ENCODE measurements at places on chromosomes 4 and X.
A peak's percentile ranks its signal among the peaks of the same experiment; 100 is the strongest.

- no peak for DNase-seq
Observed at GRCh38 chrX:133670383-133670782, 255.1 kb upstream of the GPC4 start.

DNA sequence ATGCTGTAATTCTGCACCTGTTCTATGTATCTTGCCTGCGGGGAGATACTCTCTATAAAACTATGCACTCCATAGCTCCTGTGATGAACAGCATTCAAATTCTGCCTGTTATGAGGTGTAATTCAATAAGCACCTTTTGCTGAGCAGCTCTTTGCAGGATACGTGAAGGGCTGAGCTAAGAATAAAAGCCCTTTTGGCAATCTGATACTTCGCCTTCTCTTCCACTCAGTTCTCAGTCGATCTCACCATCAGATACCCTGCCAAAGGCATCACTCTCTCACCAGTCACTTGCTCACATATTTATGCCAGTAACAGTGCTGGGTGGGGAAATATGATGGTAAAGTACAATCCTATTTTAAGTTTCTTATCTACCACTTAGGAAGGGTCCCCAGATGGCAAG, 67.2 kb downstream of the RPS3A start:
- no peak for DNase-seq

DNA sequence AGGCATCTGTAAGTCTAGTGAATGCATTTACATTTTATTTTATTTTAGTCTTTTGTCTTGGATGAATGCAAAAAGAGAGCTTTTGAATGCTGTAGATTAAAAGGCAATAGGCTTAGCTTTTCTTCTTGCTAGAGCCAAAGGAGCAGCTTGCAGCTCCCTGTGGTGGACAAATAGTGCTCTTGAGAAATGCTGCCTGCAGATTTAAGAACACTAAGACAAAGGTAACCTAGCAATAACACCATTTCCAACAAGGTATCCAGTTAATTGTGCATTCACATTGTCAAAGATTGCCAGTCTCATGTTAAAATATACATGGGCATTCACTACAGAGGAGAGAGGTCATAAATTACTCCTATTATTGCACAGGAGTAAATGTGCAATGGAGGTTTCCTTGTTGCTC, 859.2 kb upstream of the PRKX start:
- DNase-seq: no peak

DNA sequence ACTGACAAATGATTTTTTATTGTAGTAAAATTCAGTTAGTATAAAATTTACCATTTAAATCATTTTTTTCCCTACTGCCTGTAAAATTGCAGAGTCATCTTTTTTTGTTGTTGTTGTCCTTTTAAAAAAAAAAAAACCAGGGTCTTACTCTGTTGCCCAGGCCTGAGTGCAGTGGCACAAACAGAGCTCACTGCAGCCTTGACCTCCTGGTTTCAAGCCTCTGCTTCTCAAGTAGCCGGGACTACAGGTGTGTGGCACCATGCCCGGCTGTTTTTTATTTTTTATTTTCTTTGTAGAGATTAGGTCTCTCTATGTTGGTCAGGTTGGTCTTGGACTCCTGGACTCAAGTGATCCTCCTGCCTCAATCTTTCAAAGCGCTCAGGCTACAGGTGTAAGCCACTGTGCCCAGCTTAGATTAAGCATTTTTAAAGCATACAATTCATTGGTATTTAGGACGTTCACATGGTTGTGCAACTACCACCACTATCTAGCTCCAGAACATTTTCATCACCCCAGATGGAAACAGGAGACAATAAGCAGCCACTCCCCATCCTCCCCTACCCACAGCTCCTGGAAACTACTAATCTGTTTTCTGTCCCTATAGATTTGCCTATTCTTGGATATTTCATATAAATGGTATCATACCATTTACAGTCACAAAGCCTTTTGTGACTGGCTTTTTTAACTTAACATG, 59.7 kb upstream of the PGRMC2 start:
- DNase-seq: no peak

GRCh38 chr4:147548256-147548655, 67.4 kb downstream of the EDNRA start:
- no peak for DNase-seq

- DNase-seq: no peak
Observed at GRCh38 chr4:13493793-13494192, 9.7 kb upstream of the RAB28 start.

GRCh38 chr4:25100710-25101109, 59.5 kb downstream of the SEPSECS start:
- DNase-seq: no peak

GRCh38 chrX:42176789-42177188, 253.4 kb upstream of the CASK start:
- DNase-seq: no peak

DNA sequence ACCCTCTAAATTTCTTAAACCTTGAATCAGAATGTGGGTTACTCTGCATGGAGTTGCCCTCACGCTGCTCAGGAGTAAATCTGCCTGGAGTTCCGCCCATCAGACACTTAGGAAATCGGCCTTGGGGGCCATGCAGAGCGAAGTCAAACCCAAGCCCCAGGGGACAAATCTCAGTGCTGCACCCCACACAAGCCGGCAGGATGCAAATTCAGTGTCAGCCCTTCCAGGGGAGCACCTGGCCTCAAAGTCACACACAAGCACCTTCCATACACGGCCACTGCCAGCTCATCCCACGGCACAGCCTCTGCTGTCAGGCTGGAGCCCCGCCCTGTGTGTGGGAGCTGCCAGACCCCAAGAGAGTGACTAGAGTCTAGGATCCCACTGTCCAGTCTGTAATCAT, 27.4 kb downstream of the RNF212 start:
- no peak for DNase-seq

DNA sequence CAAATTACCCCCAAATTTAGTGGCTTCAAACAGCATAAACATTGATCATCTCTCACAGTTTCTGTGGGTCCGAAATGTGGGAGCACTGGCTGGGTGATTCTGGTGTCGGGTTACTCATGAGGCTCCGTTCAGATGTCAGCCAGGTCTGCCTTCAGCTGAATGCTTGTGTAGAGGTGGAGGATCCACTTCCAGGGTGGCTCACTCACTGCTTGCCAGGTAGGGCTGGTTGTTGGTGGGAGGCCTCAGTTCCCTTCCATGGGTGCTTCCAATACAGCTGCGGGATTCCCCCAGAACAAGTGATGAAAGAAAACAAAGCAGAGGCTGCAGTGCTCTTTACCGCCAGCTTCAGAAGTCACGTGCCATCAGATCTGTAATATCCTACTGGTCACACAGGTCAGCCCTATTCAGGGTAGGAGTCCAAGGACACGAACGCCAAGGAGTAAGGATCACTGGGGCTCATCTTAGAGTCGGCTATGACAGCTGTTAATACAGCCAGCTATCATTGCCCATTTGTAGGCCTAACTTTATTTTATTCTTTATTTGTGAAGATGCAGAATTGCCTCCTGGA, 1.1 kb upstream of the SMIM43 start:
- no peak for DNase-seq

DNA sequence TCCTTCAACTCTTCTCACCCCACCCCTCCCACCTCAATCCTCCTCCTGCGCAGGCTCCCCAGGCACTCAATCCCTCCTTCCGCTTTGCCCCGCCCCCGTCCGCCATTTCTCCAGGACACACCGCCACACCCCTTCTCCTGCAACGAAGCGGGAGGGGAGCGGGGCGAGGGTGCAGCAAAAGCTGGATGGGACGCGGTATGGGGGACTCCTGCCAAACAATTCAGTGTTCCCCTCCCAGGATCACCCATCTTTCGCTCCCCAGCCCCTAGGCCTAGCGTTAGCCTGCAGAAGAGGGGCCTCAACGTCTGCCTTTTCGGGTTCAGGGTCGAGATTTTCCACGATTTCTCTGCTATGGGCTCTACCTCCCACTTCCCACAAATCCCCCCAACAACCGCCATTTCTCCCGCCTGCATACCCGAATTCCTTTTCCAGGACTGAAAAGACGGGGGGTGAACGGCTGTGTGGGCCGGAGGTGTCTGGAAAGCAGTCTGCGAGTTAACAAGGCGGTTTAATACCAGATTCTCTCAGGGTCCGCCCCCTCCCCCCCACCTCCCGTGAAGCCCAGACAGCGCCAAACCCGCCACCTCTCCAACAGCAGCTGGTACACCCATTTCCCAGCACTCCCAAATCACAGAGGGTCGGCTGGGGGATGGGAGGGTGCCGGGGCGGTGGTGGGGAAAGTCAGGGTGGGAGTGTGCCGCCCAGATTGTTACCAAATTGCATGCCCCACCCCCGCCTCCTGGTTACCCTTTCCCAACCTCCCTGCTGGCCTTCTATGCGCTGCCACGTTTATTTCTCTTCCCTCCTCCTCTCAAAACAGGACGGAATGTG, 774 bp downstream of the ARMCX2 start:
- peak; percentile 48 for DNase-seq

- no peak for DNase-seq
Observed at GRCh38 chr4:67531379-67531962, 13.8 kb downstream of the CENPC start.

- DNase-seq: no peak
Observed at GRCh38 chr4:155603360-155603891, 63.2 kb upstream of the GUCY1A1 start.

DNA sequence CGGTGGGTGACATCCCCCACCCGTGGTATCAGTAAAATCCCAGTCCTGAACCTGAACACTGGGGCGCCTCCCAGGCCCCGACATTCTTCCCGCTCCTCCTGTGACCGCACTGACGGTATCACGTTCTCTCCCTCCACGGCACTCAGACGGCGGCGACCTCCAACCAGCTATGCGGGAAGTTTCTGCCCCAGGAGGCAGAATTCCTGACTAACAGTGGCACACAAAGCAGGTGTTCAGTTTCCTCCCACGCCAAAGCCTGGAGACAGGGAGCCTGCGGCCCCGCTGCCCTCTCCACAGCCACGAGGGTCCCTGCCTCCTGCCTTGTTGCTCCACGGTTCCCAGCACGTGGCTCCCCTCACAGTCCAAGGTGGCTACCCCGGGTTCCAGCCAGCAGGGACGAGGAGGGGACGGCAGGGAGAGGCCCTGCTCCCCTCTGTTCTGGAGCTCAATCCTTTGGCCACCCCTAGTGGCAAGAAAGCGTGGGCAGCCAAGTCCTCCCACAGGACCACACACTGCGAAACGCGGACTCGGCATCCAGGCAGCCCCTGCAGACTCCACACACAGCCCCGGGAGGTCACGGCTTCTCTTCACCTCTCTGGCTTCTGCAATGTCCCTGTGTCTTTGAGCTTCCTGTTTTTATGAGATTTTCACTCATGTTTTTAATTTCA, 15.2 kb downstream of the CTBP1 start:
- no peak for DNase-seq

- DNase-seq: no peak
Observed at GRCh38 chr4:118955515-118955914, 66.9 kb downstream of the SYNPO2 start.

DNA sequence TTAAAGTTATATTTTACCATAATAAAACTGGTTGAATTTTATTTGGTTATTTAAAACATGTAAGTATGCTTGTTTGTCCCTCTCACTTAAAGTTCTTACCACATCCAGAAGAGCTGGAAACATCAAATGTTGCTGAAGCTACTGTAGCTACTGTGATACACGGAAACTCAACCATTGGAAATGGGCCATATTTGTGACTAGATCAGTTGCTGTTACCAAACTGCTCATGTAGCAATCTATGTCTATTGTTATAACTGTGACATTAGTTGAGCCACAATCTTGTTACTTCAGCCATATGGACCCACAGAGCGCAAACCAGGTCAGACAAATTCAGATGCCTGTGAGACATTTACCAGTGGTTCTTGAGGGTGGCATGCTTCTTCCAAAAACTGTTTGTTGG, 41.6 kb downstream of the NDNF start:
- DNase-seq: no peak

DNA sequence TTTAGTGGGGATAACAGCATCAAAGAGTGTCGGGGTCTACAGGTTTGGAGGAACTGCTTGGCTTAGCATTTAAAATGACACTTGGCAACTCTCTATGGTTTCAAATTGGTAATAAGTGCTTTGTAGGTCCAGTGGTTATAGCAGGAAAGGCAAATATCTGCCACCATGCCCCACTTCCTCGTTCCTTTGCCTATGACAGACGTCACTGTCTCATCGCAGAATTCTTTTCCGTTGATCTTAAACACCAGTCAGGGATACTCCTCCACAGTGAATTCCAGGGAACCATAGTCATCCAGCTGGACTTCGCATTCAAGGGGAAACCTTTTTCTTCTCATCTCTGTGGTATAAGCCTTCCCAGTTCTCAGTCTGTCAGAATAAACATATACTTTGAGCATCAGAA, 319.1 kb downstream of the GPAT3 start:
- DNase-seq: no peak

- no peak for DNase-seq
Observed at GRCh38 chrX:69015564-69016292, 149.5 kb downstream of the PJA1 start.

DNA sequence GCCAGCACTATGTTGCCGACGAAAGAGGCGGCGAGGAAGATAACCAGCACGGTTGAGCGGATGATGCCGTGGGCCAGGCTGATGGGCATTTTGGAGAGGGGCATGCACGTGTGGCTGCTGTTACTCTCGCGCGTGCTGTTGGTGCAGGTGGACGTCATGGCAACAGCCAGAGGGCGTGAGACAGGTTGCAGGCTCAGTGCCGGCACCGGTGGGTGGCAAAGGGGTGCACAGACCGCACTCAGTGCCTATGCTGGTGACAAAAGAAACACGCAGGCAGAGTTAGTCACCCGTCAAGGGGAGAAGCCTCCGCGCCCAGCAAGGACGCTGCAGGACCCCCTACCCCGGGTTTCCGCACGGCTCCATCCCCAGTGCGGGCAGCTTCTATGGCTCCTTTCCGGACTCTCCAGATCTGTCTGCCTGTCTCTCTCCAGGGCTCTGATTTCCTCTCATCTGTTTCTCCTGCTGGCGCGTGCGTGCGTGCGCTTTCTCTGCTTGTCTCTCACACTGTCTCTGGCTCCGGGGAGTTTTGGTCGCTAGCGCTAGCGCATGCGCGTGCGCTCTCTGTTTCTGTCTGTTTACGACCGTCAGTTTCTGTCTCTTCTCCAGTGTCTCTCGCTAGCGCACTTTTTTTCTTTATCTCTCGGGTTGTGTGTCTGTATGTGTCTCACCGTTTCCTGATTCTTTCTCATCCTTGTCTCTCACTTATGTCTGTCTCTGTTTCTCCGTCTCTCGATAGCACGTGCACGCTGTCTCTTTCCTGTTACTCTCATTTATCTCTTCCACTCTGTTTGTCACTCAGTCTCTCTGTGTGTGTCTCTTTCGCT, 2.1 kb downstream of the GPR101 start:
- DNase-seq: peak; percentile 39

- no peak for DNase-seq
Observed at GRCh38 chr4:88957570-88957969, 99.4 kb downstream of the FAM13A start.

- DNase-seq: no peak
Observed at GRCh38 chr4:121299367-121299766, 81.5 kb downstream of the QRFPR start.

- DNase-seq: no peak
Observed at GRCh38 chrX:109357706-109358105, 124.2 kb downstream of the GUCY2F start.

DNA sequence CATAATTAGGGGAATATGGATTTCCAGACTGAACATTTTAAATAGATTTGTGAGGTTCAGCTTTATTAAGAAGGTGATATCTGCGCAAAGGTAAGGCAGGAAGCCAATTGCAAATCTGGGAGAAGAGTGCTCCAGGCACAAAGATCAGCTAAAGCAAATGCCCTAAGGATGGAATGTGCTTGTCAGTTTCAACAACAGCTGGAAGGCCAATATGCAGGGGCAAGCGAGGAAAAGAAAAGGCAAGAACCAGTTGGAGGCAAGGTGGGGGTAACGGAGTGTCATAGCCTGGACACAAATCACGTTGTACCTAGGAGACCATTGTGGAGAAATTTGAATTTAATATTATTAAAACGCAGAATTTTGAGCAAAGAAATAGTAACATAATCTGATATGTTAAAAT, 1710.3 kb upstream of the PCDH7 start:
- DNase-seq: no peak

GRCh38 chr4:3174371-3175338, 74.3 kb upstream of the MSANTD1 start:
- DNase-seq: no peak

Data from activated CD8-positive, alpha-beta memory T cell treated with anti-CD3 and anti-CD28 coated beads, Interleukin-2, amount 50 U/mL, for 4 hours (primary cell).